Prostate gland (tissue), 2 donors: ENCODE measurements at places on chromosomes 4 and X. TPM values are rescaled to one million over a fixed set of nuclear protein-coding genes. Genes with fewer than 3 reads are reported as not detected.

Gene PDZD11
- total RNA-seq = 34.2 TPM

Gene ABLIM2
- 7.3 TPM for total RNA-seq

Gene SLC4A4
- 48.3 TPM for total RNA-seq

DNA sequence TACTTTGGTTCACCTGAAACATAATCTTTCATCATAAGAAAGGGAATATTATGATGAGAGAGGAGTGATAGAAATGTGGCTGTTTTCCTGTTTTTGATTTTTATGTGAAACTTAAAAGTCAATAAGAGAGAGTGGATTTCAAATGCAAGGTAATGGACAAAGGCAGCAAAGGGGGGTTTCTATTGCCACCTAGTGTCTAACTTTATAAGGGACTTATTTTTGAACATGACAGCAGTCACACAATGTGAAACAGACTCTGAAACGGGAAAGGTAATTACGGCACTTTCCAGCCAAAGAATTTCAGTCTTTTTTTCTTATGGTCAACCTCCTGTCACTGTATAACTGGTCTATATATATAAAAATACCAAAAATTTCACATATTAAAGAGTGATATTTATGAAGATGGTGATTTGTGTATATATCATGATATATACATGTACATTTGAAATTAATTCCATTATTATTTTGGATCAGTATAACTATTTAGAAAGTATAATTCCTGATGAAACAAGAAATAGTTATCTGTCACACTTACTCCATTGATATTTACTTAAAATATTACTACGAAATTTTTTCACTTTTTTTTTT, 127.1 kb downstream of the FBXO8 start:
- DNase-seq = no peak
- H3K27me3 ChIP-seq = no peaks in the 10 kb centered on the region
- H3K27ac ChIP-seq = no peak overlapping the region
- no peaks in the 10 kb centered on the region for H3K36me3 ChIP-seq

DNA sequence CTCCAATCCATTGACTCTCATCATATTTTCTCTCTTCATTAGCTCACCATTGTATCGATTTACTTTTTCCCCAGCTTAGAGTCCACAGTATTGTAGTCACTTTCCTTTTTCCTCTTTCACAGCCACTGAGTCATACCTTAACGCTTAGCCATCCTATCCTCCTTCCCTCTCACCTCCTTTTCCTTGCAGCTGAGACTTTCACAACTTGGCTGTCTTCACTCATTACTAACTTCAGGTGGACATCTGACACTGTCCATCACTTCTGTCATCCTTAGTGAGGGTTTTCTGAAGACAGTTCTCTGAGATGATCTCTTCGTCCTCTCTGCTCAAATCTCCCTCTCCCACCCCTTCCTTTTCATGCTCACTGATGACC, 70.5 kb upstream of the ESX1 start:
- H3K4me1 ChIP-seq = no peaks in the 10 kb centered on the region
- H3K36me3 ChIP-seq = no peaks in the 10 kb centered on the region
- no peaks in the 10 kb centered on the region for H3K27me3 ChIP-seq

DNA sequence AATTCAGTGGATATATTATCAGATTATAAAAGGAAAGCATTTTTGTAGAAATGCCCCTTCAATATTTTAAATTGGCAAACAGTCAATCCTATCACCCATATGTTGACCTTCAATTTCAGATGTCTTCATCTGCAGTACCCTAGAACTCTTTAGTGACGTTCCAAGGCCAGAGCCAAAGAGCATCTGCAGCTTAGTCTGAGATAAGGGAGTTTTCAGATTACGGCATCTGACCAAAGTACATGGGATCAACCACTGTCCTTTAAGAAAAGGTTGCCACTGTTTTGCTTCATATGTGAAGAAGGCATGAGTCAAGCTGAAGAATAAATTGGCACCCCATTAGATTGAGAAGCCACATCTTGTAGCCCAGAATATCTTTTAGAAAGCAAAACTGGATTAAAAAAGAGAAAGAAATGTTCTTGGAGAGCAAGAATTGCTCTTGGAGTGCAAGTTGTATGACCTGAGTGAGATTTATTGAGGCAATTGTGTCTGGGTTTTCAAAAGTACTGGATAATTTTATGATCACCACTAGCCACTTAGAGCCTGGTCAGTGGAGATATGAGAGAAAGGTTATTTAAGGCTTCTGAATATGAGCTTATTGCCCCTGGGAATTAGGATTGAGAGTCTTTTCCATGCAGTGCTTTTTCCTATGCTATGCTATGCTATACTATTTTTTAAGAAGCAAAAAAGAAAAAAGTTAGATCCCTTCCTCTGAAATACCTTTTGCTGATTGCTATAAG, 251.9 kb upstream of the NR3C2 start:
- no peaks in the 10 kb centered on the region for H3K36me3 ChIP-seq
- H3K4me3 ChIP-seq = no peak overlapping the region
- no peak overlapping the region for H3K27ac ChIP-seq

DNA sequence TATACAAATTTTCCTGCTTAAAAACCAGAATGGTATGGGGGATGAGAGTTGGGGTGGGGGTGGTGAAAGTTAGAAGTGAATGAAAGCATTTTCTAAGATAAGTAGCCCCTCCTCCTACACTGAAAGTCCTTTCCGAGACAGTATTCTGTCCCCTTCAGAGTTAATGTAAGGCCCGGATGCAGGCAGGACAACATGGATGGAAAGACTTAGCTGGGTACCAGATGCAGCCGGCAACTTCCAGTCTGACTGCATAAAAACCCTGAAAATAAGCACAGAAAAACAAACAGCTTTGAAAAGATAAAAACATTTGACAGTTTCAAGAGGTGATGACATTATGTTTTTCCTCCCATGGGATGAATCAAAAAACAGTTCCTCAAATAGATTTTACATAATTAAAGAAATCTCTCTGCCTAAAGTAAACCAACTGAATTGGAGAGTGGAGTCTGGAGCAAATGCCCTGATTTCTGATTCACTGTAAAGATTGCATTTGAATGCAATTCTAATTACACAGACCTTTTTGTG, 196.3 kb downstream of the GPAT3 start:
- H3K4me1 ChIP-seq = no peaks in the 10 kb centered on the region
- H3K27me3 ChIP-seq = no peaks in the 10 kb centered on the region
- H3K36me3 ChIP-seq = no peaks in the 10 kb centered on the region
- no peak overlapping the region for H3K4me3 ChIP-seq

- no peak overlapping the region for H3K4me3 ChIP-seq
- no peaks in the 10 kb centered on the region for H3K36me3 ChIP-seq
- H3K27me3 ChIP-seq = no peaks in the 10 kb centered on the region
- H3K27ac ChIP-seq = no peak overlapping the region
- no peaks in the 10 kb centered on the region for H3K4me1 ChIP-seq
Observed at GRCh38 chr4:128155231-128155855, 94.2 kb downstream of the LARP1B start.

GRCh38 chrX:16588266-16588665, 61.7 kb upstream of the S100G start:
- no peaks in the 10 kb centered on the region for H3K36me3 ChIP-seq
- H3K4me1 ChIP-seq = no peaks in the 10 kb centered on the region
- DNase-seq = no peak
- no peaks in the 10 kb centered on the region for H3K27me3 ChIP-seq
- H3K27ac ChIP-seq = no peak overlapping the region
- no peak overlapping the region for H3K4me3 ChIP-seq

- peak; percentile 4 for DNase-seq
- no peak overlapping the region for H3K4me3 ChIP-seq
- no peaks in the 10 kb centered on the region for H3K36me3 ChIP-seq
- H3K4me1 ChIP-seq = no peaks in the 10 kb centered on the region
- no peaks in the 10 kb centered on the region for H3K27me3 ChIP-seq
- no peak overlapping the region for H3K27ac ChIP-seq
Observed at GRCh38 chrX:69133921-69134542, 31.2 kb downstream of the PJA1 start.

DNA sequence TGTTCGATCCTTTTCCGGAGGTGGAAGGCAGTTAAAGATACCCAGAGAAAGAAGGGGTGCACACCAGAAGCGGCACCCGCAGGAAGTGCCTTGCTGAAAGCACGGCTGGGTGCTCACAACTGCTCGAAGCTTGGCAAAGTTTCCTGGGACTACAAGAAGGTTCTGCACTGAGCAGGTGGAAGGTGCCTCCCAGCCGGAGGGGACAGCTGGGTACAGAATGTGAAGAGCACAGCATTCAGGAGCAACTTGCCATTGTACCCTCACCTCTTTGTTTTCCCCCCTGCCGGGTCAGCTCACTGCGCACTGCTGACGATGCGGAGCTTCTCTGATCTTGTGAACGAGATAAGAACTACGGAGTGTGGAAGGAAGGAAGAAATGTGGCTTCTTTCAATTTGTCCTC, 289.2 kb downstream of the FBXW7 start:
- H3K4me3 ChIP-seq = no peak overlapping the region
- H3K36me3 ChIP-seq = no peaks in the 10 kb centered on the region
- no peaks in the 10 kb centered on the region for H3K4me1 ChIP-seq
- H3K27me3 ChIP-seq = peaks cover 2% of the 10 kb centered on the region

DNA sequence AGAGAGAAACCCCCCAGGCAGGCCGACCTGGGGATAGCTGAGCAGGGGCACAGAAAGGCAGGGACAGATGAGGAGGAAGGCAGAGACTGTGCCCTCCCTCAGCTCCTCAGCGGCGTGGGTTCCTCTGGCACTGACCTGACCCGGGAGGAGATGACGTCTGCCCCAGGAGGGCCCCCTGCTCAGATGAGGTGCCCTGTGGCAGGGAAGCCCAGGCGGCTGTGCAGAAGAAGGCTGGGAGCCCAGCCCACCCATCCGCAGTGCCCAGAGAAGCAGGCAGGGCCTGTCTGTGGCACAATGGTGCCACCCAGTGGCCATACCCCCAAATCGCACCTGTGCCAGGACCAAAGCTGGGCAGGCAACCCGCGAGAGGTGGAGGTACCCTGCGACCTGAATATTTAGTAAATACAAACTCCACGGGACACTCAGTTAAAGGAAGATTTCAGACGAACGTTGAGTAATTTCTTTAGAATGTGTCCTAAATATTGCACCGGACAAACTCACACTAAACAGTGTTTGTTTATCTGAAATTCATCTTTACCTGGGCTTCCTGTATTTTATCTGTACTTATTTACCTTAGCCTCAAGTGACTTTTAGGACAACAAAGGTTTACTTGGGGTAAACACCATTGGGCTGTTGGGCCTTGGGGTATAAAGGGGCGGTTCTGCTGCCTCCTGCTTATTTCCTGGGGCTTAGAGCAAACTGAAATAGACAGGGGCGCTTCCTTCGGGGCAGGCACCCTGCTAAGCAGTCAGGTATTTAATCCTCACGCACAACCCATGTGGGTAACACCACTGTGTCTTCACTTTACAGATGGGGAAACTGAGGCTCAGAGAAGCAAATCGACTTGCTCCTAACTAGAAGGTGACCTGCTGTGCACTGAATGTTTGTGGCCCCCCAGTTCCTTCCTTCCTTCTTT, 46.5 kb upstream of the HMX1 start:
- peaks cover 4% of the 10 kb centered on the region for H3K27me3 ChIP-seq
- no peaks in the 10 kb centered on the region for H3K4me1 ChIP-seq
- no peak overlapping the region for H3K4me3 ChIP-seq
- DNase-seq = peak; percentile 43

GRCh38 chrX:22135994-22136684, 104.0 kb downstream of the PHEX start:
- H3K36me3 ChIP-seq = no peaks in the 10 kb centered on the region
- no peak overlapping the region for H3K4me3 ChIP-seq
- H3K27me3 ChIP-seq = no peaks in the 10 kb centered on the region
- peak overlapping the region; percentile 45 for H3K27ac ChIP-seq
- DNase-seq = peak; percentile 25

- no peaks in the 10 kb centered on the region for H3K36me3 ChIP-seq
- peak; percentile 25 for DNase-seq
- no peak overlapping the region for H3K27ac ChIP-seq
- no peak overlapping the region for H3K4me3 ChIP-seq
- H3K27me3 ChIP-seq = no peaks in the 10 kb centered on the region
Observed at GRCh38 chrX:119004920-119005524, 30.6 kb downstream of the LONRF3 start.

DNA sequence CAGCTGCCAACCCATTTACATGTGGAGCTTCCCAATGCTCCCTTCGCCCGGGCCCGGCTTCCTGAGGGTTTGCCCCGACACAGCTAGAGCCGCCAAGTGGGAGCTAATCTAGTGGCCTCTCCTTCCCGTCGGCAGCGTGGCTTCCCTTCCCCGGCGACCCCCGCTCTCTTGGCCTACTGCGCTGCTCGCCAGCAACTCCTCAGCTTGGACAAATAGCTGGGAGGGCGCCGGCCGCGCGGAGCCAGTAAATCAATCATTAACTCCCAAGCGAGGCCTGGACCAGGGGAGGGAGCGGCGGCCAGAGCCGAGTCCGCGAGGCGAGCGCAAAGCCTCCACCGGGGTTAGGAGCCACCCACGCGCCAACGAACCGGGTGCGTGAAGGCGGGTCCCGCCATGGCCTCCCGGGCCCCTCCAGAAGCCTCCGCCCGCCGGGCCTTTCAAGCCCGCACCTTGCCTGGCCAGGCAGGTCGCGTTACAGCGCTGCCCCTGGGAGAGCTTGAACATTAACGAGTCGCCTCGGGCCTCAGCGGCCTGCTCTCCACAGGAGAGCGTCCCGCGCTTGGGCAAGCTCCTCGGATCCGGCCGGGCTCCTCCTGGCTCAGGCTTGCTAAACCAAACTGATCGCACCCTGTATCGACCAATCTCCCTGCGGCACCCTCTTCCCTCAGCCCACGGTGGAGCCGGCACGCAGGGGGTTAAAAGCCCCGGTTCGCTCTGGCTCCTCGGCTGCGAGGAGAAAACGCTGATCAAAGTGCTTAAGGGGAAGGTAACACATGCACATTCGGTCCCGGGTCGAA, 10.6 kb upstream of the BCOR start:
- no peaks in the 10 kb centered on the region for H3K36me3 ChIP-seq
- peak overlapping the region; percentile 86 for H3K27ac ChIP-seq
- H3K4me3 ChIP-seq = peak overlapping the region; percentile 51

DNA sequence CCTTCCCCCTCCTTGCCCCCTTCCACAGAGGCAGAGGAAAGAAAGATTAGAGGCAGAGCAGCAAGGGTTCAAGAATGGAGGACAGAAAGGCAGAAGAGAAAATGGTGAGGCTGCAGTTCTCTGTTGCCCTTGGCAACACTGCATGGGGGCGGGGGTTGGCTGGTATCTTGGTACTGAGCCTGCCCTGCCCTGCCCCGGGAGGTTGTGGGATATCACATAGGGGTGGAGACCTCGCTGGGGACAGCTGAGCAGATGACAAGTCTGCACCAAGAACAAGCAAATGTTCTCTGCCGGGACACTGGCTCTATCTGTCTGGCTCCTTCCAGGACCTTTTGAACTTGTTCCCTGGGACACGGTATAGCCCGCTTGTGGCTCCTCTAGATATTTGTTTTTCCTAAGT, 39.8 kb downstream of the NHS start:
- H3K4me3 ChIP-seq = no peak overlapping the region
- H3K36me3 ChIP-seq = no peaks in the 10 kb centered on the region
- no peak for DNase-seq
- no peaks in the 10 kb centered on the region for H3K4me1 ChIP-seq

DNA sequence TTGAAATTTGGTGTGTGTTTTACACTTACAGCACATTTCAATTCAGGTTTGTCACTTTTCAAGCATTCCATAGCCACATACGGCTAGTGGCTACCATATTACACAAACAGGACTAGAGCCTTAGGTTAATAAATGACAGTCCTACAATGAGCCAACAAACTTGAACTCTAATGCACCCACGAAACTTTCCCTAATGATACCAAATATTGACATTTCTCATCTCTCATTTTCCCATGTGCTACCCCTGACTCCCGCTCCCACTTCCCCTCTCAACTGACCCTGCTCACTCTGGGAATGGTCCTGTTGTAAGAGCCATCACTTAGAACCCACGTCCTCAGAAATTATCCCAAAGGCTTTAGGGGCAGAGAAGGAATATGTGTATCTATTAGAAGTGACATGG, 4.9 kb upstream of the TLR10 start:
- H3K36me3 ChIP-seq = no peaks in the 10 kb centered on the region
- no peak overlapping the region for H3K27ac ChIP-seq
- no peaks in the 10 kb centered on the region for H3K27me3 ChIP-seq

GRCh38 chr4:106323119-106323518, 6.8 kb downstream of the AIMP1 start:
- H3K4me3 ChIP-seq = no peak overlapping the region
- no peaks in the 10 kb centered on the region for H3K4me1 ChIP-seq
- no peak for DNase-seq
- H3K36me3 ChIP-seq = no peaks in the 10 kb centered on the region
